ENCODE measurements at places on chromosomes 3 and 15.

GRCh38 chr3:53187430-53187829, 26.4 kb downstream of the PRKCD start:
- H3K4me1 ChIP-seq = no peaks in the 10 kb centered on the region
- H3K27me3 ChIP-seq = no peaks in the 10 kb centered on the region

DNA sequence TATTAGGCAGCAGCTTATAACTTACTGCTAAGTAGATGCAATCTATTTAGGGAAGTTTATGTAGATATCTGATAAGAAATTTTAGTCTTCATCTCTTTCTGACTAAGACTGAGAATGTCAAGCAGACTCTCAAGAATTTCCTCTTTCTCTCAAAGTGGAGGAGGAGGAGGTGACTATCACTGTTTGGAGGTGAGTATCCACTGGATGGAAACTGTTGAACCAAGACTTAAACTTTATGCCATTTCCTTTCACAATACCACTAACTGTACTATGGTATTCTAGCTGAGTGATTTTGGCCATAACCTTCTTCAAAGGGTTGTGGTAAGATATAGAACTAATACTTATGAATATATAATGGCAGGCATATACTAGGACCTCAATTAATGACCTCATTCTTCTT, 64.6 kb downstream of the TPRG1 start:
- H3K4me1 ChIP-seq = no peaks in the 10 kb centered on the region
- no peaks in the 10 kb centered on the region for H3K36me3 ChIP-seq
- DNase-seq = no peak
- H3K27me3 ChIP-seq = no peaks in the 10 kb centered on the region
- H3K4me3 ChIP-seq = no peak overlapping the region

GRCh38 chr3:115498898-115499297, 124.4 kb upstream of the GAP43 start:
- H3K36me3 ChIP-seq = no peaks in the 10 kb centered on the region
- no peak overlapping the region for H3K27ac ChIP-seq
- no peaks in the 10 kb centered on the region for H3K27me3 ChIP-seq

GRCh38 chr3:163779396-163780344, 1298.6 kb downstream of the SI start:
- H3K27ac ChIP-seq = no peak overlapping the region
- DNase-seq = no peak
- H3K4me1 ChIP-seq = no peaks in the 10 kb centered on the region
- H3K27me3 ChIP-seq = no peaks in the 10 kb centered on the region

DNA sequence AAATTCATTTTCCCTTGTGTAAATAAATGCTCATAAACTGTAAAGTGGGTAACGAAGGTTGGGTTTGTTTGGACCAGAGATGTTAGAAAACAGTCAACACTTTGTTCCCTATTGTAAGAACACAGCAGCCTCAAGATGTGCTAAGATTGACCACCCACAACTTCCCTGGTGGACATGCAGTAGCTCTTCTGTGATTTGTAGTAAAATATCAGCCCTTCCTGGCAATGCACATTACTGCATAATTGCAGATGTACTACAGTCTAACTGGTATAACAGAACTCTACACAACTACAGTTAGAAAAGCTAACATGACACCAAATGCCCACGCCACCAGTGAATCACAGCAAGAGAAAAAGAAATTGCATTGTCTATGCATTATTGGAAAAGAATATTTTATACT, 129.4 kb downstream of the FGF12 start:
- H3K27ac ChIP-seq = no peak overlapping the region
- DNase-seq = no peak
- no peak overlapping the region for H3K4me3 ChIP-seq
- no peaks in the 10 kb centered on the region for H3K27me3 ChIP-seq

DNA sequence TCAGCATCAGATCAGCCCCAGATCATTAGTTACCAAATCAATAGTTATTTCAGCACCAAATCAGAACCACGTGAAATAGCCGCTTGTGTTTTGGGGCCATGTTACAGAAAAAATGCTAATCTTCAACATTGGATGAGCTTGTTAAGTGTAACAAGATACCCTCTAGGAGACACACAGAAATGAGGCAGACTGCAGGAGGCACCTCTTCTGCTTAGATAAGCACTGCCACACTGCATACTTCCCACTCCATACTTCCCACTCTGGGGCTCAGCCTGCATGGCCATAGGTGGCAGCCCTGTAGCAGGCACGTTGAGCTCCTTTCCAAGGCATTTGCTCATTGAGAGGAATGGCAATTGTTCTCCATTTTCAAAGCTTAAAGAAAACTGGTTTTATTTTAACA, 73.3 kb downstream of the CHCHD6 start:
- H3K36me3 ChIP-seq = no peaks in the 10 kb centered on the region
- H3K4me3 ChIP-seq = no peak overlapping the region
- no peak for DNase-seq
- H3K27me3 ChIP-seq = no peaks in the 10 kb centered on the region

GRCh38 chr15:69215314-69216035, 55.0 kb downstream of the GLCE start:
- H3K27ac ChIP-seq = no peak overlapping the region
- no peaks in the 10 kb centered on the region for H3K27me3 ChIP-seq
- H3K4me3 ChIP-seq = no peak overlapping the region
- DNase-seq = no peak

DNA sequence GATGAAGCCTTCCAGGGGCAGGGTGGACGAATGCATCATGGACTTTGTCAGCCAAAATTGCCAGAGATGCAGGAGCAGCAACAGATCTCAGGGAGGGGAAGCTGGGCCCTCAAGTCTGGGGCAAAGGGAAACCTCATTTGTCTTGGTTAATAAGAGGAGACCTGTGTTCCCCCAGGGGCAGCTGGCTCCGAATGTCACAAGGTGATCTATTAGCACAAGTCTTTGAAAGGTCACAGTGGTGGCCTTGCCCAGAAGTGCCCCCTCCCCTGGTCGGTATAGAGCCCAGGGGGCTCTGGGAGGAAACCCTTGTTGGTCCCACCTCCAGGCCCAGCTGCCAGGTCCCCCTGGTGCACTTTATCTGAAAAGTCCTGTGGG, 46.2 kb downstream of the ABTB1 start:
- H3K4me1 ChIP-seq = no peaks in the 10 kb centered on the region
- peaks cover 3% of the 10 kb centered on the region for H3K36me3 ChIP-seq
- H3K4me3 ChIP-seq = no peak overlapping the region
- no peak overlapping the region for H3K27ac ChIP-seq
- DNase-seq = no peak
- no peaks in the 10 kb centered on the region for H3K27me3 ChIP-seq

DNA sequence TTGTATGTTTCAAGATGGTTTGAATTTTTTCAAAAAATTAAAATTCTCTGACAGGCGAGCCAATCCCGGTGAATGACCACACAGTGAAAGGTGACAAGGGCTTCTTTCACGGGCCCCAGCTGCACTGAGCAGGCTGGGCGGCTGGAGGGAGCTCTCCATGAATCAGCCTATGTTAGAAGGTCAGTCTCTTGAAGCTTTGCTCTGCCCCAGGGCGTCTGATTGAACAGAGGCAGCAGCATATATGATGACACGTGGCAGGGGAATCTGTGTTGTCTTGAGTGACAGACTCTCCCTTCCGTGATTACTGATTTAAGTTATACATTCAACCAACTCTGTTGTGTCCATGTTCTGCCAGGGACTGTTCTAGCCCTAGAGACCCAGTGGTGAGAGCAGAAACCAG, 51.5 kb downstream of the ISG20 start:
- no peaks in the 10 kb centered on the region for H3K27me3 ChIP-seq
- H3K36me3 ChIP-seq = no peaks in the 10 kb centered on the region
- H3K27ac ChIP-seq = no peak overlapping the region

DNA sequence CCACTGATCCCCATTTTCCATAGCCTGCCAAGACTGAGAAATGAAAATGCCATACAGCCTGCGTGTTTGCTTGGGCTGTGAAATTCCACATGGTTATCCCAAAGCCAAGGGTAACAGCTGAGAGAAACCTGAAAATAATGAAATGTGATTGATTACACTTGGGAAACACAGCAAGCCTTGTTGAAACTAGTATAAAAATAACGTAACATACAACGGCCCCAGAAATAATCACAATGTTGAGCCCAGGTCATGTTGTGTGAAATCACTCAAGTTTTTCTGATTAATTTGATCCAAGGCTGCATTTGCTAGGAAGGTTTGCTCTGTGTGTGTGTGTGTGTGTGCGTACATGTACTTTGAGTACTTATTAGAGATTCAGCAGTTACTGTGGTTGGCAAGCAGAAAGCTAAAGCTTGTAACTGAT, 269.0 kb downstream of the OXSM start:
- no peak overlapping the region for H3K27ac ChIP-seq
- no peaks in the 10 kb centered on the region for H3K36me3 ChIP-seq
- no peak for DNase-seq
- no peaks in the 10 kb centered on the region for H3K27me3 ChIP-seq
- H3K4me3 ChIP-seq = no peak overlapping the region
- H3K4me1 ChIP-seq = no peaks in the 10 kb centered on the region

DNA sequence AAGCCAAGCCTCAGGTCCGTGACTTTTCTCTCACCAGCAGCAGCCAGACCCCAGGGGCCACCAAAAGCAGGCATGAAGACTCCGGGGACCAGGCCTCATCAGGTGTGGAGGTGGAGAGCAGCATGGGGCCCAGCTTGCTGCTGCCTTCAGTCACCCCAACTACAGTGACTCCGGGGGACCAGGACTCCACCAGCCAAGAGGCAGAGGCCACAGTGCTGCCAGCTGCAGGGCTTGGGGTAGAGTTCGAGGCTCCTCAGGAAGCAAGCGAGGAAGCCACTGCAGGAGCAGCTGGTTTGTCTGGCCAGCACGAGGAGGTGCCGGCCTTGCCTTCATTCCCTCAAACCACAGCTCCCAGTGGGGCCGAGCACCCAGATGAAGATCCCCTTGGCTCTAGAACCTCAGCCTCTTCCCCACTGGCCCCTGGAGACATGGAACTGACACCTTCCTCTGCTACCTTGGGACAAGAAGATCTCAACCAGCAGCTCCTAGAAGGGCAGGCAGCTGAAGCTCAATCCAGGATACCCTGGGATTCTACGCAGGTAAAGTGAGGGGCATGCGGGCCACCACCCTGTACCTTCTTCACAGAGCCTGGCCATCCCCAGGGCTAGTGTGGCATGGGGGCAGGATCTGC, 12.0 kb upstream of the ABTB1 start:
- no peaks in the 10 kb centered on the region for H3K4me1 ChIP-seq
- H3K36me3 ChIP-seq = no peaks in the 10 kb centered on the region
- no peak overlapping the region for H3K27ac ChIP-seq
- H3K4me3 ChIP-seq = no peak overlapping the region
- no peaks in the 10 kb centered on the region for H3K27me3 ChIP-seq

DNA sequence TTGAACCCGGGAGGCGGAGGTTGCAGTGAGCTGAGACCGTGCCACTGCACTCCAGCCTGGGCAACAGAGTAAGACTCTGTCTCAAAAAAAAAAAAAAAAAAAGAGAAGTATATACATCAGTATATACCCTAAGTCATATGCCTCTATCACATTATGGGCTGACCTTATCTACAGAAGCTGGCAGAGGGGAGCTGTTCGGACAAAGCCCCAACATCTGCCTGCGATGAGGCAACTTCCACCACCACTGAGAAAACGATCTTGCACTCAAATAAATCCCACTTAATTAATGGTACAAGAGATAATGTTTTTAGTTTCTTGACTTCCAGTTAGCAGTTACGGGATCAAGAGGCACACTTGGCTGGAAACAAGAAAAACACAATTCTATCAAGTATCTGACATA, 2.2 kb downstream of the GLT8D1 start:
- no peak for DNase-seq
- H3K4me1 ChIP-seq = peaks cover 22% of the 10 kb centered on the region
- no peak overlapping the region for H3K27ac ChIP-seq
- H3K27me3 ChIP-seq = no peaks in the 10 kb centered on the region
- H3K4me3 ChIP-seq = no peak overlapping the region

GRCh38 chr3:196645096-196645495, 5.6 kb downstream of the NRROS start:
- no peak overlapping the region for H3K4me3 ChIP-seq
- H3K4me1 ChIP-seq = no peaks in the 10 kb centered on the region
- no peak overlapping the region for H3K27ac ChIP-seq

GRCh38 chr15:62913246-62913645, 129.3 kb upstream of the TPM1 start:
- H3K4me1 ChIP-seq = no peaks in the 10 kb centered on the region

DNA sequence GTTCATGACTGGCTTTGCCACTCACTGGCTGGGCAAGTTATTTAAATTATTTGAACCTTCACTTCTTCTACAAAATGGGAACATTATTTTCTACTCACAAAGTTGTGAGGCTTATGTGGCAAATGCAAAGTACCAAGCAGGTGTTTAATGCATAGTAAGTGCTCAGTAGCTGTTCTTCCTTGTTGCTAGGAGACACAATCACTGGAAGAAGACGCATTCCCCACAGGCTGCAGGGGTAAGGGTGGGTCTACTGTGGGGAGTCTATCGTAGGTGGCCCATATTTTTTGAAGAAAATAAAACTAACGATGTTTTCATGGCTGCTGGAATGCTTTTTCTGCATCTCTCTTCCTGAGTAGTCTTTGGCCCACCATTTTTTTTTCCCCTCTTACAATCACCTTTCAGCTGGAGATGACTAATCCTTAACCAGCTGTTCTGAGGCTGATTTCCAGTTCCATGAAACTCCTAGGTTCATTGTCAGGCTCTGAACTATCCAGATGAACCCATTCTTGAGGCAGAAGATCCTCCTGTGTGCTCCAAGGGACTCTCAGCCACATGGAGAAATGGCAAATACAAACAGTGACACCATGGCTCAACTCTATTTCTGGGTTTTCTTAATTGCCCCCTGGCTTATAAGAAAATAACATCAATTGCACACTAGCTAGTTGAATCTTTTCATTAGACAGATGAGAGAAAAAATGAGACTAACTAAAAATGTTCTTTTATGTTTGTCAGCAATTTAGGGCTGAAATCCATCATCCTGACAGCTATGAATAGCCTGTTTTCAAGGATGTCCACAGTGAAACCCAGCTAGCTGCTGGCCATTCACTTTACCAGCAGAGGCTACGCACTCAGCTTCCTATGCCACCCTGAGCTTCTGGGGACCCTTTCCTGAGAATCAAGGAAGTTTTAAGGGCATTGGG, 108.3 kb upstream of the ETV5 start:
- no peak overlapping the region for H3K4me3 ChIP-seq
- no peaks in the 10 kb centered on the region for H3K4me1 ChIP-seq
- no peak for DNase-seq
- H3K36me3 ChIP-seq = no peaks in the 10 kb centered on the region
- H3K27me3 ChIP-seq = no peaks in the 10 kb centered on the region

GRCh38 chr15:83278191-83278590, 6.3 kb downstream of the BNC1 start:
- H3K27me3 ChIP-seq = peaks cover 9% of the 10 kb centered on the region
- DNase-seq = no peak
- H3K36me3 ChIP-seq = no peaks in the 10 kb centered on the region
- H3K27ac ChIP-seq = no peak overlapping the region
- H3K4me1 ChIP-seq = no peaks in the 10 kb centered on the region

All from right lobe of liver (tissue), 6 donors.